ENCODE measurements at places on chromosomes 5 and 9. TPM values are rescaled to one million over a fixed set of nuclear protein-coding genes. Genes with fewer than 3 reads are reported as not detected.

The CD74 gene
- total RNA-seq = 392 TPM

The PRUNE2 gene
- 12.0 TPM for total RNA-seq

- no peak overlapping the region for H3K4me3 ChIP-seq
- H3K36me3 ChIP-seq = no peaks in the 10 kb centered on the region
- no peaks in the 10 kb centered on the region for H3K27me3 ChIP-seq
- H3K4me1 ChIP-seq = no peaks in the 10 kb centered on the region
- no peak overlapping the region for H3K27ac ChIP-seq
Observed at GRCh38 chr5:176341325-176342157, 20.0 kb downstream of the KIAA1191 start.

- no peaks in the 10 kb centered on the region for H3K36me3 ChIP-seq
- no peak overlapping the region for H3K4me3 ChIP-seq
- DNase-seq = no peak
Observed at GRCh38 chr5:41921874-41922273, 3.2 kb upstream of the FBXO4 start.

GRCh38 chr9:107118863-107119624 is 164.0 kb upstream of the RAD23B start:
- no peak overlapping the region for H3K27ac ChIP-seq
- H3K27me3 ChIP-seq = no peaks in the 10 kb centered on the region
- no peak overlapping the region for H3K4me3 ChIP-seq
- no peaks in the 10 kb centered on the region for H3K36me3 ChIP-seq
- H3K4me1 ChIP-seq = no peaks in the 10 kb centered on the region

DNA sequence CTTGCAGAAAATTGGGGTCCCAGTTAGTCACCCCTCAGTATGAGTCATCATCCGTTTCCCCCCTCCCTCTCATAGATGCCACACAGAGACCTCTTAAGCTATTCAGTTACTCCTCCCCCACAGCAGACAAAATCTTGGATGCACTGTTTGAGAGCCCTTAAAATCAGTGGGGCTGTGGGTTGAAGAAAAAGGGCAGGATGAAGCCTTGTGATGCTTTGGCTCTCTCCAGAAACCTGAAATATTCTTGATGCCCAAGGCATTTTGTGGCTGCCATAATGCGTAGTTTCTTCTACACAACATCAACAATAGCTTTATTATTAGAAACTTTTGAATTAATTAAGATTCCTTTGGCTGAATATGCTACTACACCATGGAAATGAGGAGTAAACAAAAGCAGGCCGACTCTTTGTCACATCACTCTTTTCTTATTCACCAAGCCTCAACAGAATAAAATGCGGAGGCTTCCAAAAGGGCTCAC is 133.8 kb downstream of the MRPS30 start:
- H3K4me1 ChIP-seq = no peaks in the 10 kb centered on the region
- no peak for DNase-seq
- H3K4me3 ChIP-seq = no peak overlapping the region
- no peak overlapping the region for H3K27ac ChIP-seq

DNA sequence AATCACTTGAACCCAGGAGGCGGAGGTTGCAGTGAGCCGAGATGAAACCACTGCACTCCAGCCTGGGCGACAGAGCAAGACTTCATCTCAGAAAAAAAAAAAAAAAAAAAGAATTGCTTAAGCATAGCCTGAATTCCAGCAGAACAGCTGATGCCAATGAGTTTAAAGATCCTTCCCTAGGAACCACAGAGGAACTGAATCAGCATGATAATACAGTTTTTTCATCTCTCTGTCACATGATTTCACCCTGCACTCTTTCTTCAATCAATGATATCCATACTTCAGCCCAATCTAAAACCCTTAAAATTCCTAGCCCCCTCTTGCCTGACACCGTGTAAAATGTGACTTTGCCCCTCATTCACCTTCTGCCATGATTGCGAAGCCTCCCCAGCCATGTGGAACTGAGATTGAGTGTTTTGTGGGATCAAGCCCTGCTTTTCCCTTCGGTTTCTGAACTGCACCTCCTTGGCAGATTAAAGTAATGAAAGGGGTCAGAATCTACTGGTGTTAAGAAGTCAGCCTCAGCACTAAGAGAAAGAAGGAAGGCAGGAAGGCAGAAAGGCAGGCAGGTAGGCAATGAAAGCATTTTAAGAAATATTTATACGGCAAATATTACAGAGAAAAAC is 20.9 kb upstream of the DMXL1 start:
- H3K27me3 ChIP-seq = no peaks in the 10 kb centered on the region
- H3K36me3 ChIP-seq = no peaks in the 10 kb centered on the region
- H3K27ac ChIP-seq = no peak overlapping the region
- H3K4me1 ChIP-seq = no peaks in the 10 kb centered on the region
- no peak for DNase-seq

DNA sequence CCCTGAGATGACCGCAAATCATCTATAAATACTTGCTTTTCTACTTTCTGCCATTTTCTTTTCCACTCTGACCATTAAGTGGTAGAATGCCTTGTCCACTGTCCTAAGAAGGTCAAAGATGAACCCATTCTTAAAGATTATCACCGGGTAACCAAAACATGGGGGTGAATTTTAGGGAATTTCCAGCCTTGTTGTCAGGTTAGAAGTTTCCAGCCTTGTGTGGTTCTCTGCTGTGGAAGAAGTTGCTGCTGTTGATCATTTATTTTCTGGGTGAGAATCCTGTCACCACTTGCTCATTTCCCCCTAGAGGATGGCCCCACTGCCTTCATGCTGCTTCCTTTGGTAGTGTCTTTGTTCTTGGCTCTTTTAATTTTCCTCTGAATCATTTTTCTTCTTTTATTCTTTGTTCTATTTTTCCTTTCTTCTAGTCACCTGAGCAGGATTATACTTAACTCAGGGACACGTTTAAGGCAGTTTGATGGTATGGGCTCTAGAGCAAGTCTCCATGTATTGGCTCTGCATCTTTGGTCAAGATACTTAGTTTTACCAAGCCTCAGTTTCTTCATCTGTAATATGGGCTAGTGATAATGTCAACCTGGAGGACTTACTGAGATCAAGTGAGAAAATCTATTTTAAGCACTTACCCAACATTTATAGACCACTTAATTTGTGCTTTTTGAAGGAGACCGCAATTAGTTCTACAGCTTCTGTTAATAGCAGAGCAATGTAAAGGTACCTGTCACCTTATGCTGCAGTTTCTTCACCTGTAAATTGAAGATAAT is 266.2 kb downstream of the ARHGAP26 start:
- H3K4me3 ChIP-seq = no peak overlapping the region
- H3K36me3 ChIP-seq = no peaks in the 10 kb centered on the region
- no peak overlapping the region for H3K27ac ChIP-seq
- no peaks in the 10 kb centered on the region for H3K4me1 ChIP-seq
- DNase-seq = no peak

- DNase-seq = no peak
- H3K27me3 ChIP-seq = no peaks in the 10 kb centered on the region
- no peaks in the 10 kb centered on the region for H3K4me1 ChIP-seq
- no peaks in the 10 kb centered on the region for H3K36me3 ChIP-seq
- H3K27ac ChIP-seq = no peak overlapping the region
Observed at GRCh38 chr5:113652161-113652560, 138.7 kb downstream of the YTHDC2 start.

DNA sequence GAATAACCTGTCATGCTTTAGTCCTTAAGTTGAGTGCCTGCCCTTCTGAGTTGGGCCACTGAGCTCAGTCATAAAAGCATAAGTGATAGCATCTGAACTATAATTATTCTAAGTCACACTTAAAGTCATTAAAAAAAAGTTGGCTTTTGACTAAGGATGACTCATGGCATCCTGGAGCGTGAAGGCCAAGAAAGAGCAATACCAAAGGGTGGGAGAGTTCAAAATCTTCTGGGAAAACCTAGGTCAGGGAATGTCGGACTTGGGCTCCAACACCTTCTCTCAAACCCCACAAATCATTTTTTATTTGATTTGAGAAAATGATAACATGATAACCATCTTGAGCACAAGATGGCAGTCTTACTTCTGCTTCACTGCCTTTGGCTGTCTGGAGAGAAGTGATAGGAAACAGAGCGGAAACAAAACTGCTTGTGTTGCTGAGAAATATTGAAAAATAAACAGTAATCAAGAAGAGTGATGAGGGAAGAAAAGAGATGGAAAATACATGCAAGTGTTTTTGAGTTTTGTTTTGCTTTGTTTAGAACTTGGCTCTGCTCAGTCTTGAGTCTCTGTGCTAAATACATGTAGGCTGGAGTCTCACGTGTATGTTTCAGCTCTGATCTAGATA is 16.9 kb upstream of the NTRK2 start:
- H3K27me3 ChIP-seq = no peaks in the 10 kb centered on the region
- H3K4me3 ChIP-seq = no peak overlapping the region
- no peak overlapping the region for H3K27ac ChIP-seq
- H3K36me3 ChIP-seq = no peaks in the 10 kb centered on the region
- H3K4me1 ChIP-seq = no peaks in the 10 kb centered on the region

- H3K4me3 ChIP-seq = no peak overlapping the region
- no peaks in the 10 kb centered on the region for H3K36me3 ChIP-seq
- no peaks in the 10 kb centered on the region for H3K4me1 ChIP-seq
- H3K27me3 ChIP-seq = no peaks in the 10 kb centered on the region
- H3K27ac ChIP-seq = no peak overlapping the region
Observed at GRCh38 chr9:72856972-72857623, 95.8 kb downstream of the ALDH1A1 start.

GRCh38 chr5:163564321-163564938 is 59.0 kb downstream of the MAT2B start:
- H3K36me3 ChIP-seq = no peaks in the 10 kb centered on the region
- H3K27ac ChIP-seq = no peak overlapping the region

DNA sequence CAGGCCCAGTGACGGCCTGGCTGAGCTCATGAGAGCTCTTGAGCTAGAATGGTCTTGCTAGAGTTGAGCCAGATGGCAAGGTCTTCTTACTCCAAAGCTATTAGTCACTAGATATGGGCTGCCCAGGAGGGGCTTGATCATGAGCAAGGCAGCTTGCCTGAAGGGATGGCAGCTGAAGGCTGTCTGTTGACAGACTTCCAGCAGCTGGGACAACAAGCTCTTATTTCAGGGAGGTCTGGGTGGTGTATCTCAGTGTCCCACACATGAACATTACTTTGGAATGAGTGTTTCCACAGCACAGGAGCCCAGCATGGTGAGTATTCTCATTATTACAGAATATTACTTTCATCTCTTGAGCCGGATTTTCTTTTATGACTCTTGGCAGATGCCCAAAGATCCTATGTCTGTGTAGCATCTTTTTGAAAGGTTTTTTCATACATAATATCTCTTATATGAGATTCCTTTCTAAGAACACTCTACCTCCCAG is 414.1 kb downstream of the ARHGEF28 start:
- no peak overlapping the region for H3K27ac ChIP-seq
- DNase-seq = no peak
- H3K27me3 ChIP-seq = no peaks in the 10 kb centered on the region
- no peaks in the 10 kb centered on the region for H3K36me3 ChIP-seq

- no peak for DNase-seq
- H3K27ac ChIP-seq = no peak overlapping the region
- no peaks in the 10 kb centered on the region for H3K36me3 ChIP-seq
- H3K27me3 ChIP-seq = no peaks in the 10 kb centered on the region
- no peaks in the 10 kb centered on the region for H3K4me1 ChIP-seq
Observed at GRCh38 chr5:172881691-172882370, 47.8 kb downstream of the ERGIC1 start.

GRCh38 chr9:119334745-119335144 is 34.5 kb downstream of the BRINP1 start:
- DNase-seq = no peak
- no peaks in the 10 kb centered on the region for H3K36me3 ChIP-seq
- H3K4me1 ChIP-seq = no peaks in the 10 kb centered on the region
- H3K27ac ChIP-seq = peak overlapping the region; percentile 74
- no peak overlapping the region for H3K4me3 ChIP-seq
- no peaks in the 10 kb centered on the region for H3K27me3 ChIP-seq

DNA sequence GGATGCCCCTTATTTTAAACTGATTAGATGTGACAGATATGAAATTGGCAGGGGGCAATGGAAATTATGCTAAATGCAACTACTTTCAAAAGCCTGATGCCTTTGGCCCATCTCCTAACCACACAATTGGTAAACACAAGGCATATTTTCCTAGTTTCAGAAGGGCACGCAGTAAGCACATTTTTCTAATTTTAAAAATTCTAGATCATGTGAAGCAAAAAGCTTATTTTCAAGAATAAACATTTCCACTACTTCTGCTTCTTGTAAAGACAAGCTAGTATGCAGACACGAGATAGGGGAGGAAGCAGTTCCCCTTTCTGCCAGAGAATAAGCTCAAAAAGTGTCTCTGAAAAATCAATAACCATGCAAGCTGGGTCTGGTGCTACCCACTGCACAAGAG is 67.7 kb downstream of the ABCA1 start:
- no peak overlapping the region for H3K27ac ChIP-seq
- no peak overlapping the region for H3K4me3 ChIP-seq
- DNase-seq = no peak
- H3K36me3 ChIP-seq = no peaks in the 10 kb centered on the region
- peaks cover 5% of the 10 kb centered on the region for H3K4me1 ChIP-seq

DNA sequence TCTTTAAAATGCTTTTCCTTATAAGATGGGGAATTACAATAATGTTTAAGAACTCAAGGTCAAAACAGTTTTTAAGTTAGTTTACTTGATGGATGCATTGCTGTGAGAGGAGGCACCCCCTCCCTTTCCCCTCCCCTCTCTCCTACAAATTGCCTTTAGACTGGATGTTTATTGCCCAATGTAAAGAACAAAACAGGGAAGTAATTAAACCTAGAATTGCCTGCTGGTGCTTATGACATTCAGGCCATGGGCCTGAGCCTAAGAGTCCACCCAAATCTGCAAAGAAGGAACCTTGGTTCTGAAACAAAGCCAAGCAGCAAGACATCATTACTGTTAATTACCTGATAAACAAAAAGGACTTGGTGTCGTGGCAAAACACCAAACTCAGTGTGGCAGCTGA is 630.3 kb downstream of the ISL1 start:
- no peaks in the 10 kb centered on the region for H3K27me3 ChIP-seq
- H3K27ac ChIP-seq = no peak overlapping the region
- H3K4me1 ChIP-seq = no peaks in the 10 kb centered on the region

- H3K4me1 ChIP-seq = no peaks in the 10 kb centered on the region
- DNase-seq = no peak
- no peaks in the 10 kb centered on the region for H3K27me3 ChIP-seq
Observed at GRCh38 chr5:16454686-16455085, 10.9 kb downstream of the ZNF622 start.

- no peak for DNase-seq
- H3K4me3 ChIP-seq = no peak overlapping the region
- no peaks in the 10 kb centered on the region for H3K27me3 ChIP-seq
Observed at GRCh38 chr9:136060671-136061371, 34.3 kb downstream of the NACC2 start.

DNA sequence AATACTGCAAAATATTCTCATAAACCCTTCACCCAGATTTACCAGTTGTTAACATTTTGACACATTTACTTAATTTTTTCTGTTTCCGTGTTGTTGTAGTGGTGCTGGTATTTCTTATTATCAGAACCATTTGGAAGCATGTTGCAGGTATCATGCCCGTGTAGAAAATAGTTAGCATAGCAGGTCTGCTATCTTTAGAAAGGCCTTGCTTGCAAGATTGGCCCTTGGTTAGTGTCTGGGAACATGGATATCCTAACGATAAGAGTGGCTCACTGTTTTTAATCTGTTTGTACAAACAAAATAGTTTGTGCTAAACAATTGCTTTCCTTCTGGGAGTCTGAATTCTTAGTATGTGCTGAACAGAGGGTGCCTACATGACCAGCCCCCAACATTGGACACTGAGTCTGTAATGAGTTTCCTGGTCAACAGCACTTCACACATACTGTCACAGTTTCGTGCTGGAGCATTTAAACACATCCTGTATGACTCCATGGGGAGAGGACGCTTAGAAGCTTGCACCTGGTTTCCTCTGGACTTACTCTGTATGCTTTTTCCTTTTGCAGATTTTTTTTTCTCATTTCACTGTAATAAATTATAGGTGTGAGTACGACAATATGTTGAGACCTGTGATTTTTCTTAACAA is 66.9 kb downstream of the MAN2A1 start:
- no peaks in the 10 kb centered on the region for H3K4me1 ChIP-seq
- DNase-seq = no peak
- H3K27ac ChIP-seq = no peak overlapping the region
- no peaks in the 10 kb centered on the region for H3K36me3 ChIP-seq
- H3K27me3 ChIP-seq = no peaks in the 10 kb centered on the region

Data from breast epithelium (tissue), 4 donors.